ENCODE measurements at places on chromosomes 5 and 9.

DNA sequence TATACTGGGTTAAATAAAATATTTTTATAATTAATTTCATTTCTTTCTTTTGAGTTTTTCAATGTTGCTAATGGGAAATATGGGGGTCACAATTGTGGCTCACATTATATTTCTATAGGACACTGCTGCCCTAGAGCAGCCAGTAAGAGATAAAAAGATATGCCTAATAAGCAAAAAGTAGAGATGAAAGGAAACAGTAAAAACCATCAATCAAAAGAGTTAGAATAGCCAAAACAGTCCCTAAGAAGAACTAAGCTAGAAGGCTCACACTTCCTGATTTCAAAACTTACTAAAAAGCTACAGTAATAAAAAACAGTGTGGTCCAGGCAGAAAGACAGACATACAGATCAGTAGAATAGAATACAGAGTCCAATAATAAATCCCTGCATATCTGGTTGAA, 104.4 kb downstream of the FANCC start:
- DNase-seq, result no peak

GRCh38 chr9:38026021-38026809, 42.8 kb downstream of the SHB start:
- no peak for DNase-seq

GRCh38 chr9:77764894-77765780, 117.0 kb upstream of the GNA14 start:
- DNase-seq, result no peak

DNA sequence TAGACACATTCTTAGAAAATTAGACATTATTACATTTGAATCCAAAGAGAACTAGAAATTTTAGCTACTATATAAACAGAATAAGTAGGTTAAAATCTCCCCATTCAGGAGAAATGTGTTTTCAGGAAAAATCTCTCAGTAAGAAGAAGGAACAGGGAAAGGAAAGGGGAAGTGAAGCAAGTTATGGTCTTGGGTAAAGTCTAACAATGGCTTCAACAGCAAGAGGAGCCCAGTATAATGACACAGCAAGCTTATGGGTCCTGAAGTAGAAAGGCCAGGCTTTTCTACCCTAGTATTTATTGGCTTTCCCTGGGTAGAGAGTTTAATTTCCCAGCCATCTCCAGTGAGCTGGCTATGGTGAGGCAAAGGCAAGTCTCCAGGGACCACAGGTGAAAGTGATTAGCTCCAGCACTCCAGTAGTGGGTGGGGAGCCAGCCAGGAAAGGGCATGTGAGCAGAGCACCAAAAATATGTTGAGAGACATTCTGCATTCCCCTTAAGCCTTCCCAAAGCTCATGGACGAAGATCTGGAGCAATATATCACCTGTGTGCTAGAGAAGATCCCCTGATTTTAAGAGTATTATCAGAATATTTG, 981.7 kb downstream of the NR2F1-AS1 start:
- no peak for DNase-seq

GRCh38 chr5:128984480-128984879, 19.2 kb downstream of the SLC27A6 start:
- no peak for DNase-seq

DNA sequence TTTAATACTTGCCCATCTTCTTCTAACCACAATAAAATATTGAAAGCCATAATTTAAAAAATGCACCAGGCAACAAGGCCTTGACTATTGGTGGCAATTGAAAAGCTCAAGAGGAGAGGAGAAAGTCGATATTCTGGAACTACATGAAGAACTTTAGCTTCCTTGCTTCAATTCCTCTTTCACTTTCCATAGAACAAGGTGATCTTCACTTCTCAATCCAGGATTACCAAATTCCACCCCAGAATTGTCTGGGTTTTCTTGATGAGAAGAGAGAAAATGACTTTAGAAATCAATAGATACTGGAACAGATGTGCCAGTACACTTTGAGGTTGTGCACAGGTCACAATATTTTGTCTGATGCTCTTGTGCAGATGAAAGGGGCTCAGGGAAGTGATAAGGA, 52.2 kb downstream of the PTCD2 start:
- no peak for DNase-seq

DNA sequence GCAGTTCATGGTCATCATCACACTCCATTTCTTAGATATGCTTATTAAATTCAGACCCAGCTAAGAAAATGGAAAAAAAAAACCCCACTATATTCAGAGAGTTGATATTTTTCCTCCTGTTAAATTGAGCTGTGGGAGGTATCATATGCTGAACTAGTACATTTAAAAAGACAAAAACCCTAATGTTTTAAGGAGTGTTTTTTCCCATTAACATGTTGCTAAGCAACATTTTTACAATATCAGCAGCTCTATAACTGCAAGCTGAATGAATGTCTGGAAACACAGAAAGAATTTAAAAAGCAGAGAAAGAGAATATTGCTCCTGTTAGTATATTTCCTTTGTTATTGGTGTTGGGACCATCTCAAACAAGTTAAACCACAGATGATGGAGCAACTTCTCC, 265.8 kb upstream of the GRIA1 start:
- no peak for DNase-seq
